NCI-H526 (cell line): ENCODE measurements at places on chromosomes 16 and 17.

GRCh38 chr17:81394377-81394920 is 808 bp upstream of the BAHCC1 start:
- DNase-seq: no peak

DNA sequence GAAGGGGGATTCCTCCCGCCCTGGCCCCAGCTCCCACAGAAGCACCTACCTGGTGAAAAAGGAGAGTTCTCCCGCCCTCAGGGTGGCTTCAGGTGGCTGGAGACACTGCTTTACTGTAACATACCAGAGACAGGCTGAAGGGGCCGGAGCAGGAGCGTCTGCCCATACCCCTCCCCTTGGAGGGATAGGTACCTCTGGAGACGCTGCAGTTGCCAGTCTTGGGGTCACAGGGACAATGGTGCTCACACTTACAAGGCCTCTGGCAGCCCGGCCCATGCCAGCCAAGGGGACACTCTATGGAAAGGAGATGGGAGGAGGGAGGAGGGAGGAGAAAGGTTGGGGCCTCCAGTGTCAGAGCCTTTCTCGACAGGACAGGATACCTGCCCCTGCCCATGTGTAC is 6.6 kb downstream of the NAGPA start:
- DNase-seq: no peak

- DNase-seq: no peak
Observed at GRCh38 chr17:46950342-46950996, 27.5 kb downstream of the GOSR2 start.

- DNase-seq: no peak
Observed at GRCh38 chr16:54398986-54399385, 112.4 kb upstream of the IRX3 start.

DNA sequence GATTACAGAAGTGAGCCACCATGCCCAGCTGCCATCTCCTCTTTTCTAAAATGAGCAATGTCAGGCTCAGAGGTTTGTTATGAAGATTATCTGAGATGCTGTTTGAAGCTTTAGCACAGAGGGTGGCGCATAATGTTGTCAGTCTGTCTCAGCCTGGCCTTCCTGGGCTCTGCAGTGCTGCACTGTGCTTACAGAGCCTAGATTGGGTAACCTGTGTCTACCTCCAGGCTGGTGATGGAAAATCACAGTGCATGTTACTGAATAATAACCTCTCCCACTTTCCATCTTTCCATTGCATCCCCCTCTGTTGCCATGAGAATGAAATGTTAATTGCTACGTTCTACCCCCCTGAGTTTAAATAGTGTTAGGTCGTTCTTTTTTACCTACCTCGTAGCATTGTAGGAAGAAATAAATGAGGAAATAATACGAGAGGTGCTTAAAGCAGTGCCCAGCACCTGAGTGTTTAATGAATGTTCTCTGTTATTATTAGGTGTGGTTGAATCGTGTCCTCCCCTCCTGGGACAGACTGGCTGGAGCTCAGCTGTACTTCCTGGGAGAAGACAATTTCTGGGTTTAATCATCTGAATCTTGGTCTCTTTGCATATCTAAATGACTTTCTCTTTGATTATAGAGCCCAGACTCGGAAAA is 6.2 kb downstream of the LDAF1 start:
- DNase-seq: no peak

GRCh38 chr17:81003711-81004475 is 12.3 kb downstream of the CHMP6 start:
- no peak for DNase-seq

DNA sequence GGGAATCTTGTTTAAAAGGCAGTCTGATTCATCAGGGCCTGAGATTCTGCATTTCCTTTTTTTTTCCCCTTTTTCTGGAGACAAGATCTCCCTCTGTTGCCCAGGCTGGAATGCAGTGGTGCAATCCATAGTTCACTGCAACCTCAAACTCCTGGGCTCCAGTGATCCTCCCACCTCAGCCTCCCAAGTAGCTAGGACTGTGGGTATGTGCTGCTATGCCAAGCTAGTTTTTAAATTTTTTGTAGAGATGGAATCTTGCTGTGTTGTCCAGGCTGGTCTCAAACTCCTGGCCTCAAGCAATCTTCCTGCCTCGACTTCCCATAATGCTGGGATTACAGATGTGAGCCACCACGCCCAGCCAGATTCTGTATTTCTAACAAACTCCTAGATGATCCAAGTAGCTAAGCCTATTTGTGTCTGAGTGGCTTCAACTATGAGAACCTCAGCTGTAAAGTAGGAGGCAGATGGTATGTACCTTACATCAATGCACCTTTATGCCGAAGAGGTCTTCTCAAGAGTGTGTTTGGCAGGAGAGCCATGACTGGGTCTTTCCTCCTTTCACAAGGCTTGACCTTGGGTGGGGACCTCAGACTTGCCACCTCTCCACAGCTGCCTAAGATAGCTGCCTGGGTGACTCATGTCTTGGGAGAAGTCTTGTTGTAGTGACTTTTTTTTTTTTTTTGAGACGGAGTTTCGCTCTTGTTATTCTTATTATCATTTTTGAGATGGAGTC is 10.9 kb downstream of the LDAF1 start:
- DNase-seq: no peak
